IMR-90 (cell line): ENCODE measurements at places on chromosomes 5 and 9. TPM values are rescaled to one million over a fixed set of nuclear protein-coding genes. Genes with fewer than 3 reads are reported as not detected.

GRCh38 chr9:117718701-117719100, 14.5 kb downstream of the TLR4 start:
- no peaks in the 10 kb centered on the region for H3K27me3 ChIP-seq
- DNase-seq = no peak
- H3K4me1 ChIP-seq = no peaks in the 10 kb centered on the region
- H3K27ac ChIP-seq = no peak overlapping the region

The SH3TC2 gene
- 7.8 and 7.9 TPM in 2 replicates for total RNA-seq

GRCh38 chr9:135605238-135605781, 34.0 kb downstream of the GLT6D1 start:
- no peaks in the 10 kb centered on the region; the same call in 1 of the 2 replicates for H3K27me3 ChIP-seq
- DNase-seq = no peak
- no peaks in the 10 kb centered on the region for H3K4me1 ChIP-seq
- no peaks in the 10 kb centered on the region for H3K36me3 ChIP-seq
- no peak overlapping the region for H3K4me3 ChIP-seq
- H3K27ac ChIP-seq = no peak overlapping the region

The PDE6A gene
- total RNA-seq = not detected in 2 replicates

DNA sequence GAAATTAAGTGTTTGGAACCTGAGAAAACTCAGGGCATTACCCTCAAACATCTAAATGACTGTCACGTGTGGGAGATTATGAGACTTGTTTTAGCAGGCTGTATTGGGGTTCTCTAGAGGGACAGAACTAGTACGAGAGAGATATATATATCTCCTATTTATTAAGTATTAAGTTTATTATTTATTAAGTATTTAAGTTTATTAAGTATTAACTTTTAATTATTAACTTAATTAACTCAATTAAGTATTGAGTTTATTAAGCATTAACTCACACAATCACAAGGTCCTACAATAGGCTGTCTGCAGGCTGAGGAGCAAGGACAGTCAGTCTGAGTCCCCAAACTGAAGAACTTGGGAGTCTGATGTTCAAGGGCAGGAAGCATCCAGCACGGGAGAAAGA, 113.8 kb downstream of the MELK start:
- 0 out of 2 replicates have a peak, but pooled peaks cover 1% of the 10 kb centered on the region for H3K27me3 ChIP-seq
- no peaks in the 10 kb centered on the region for H3K36me3 ChIP-seq
- H3K4me1 ChIP-seq = no peaks in the 10 kb centered on the region
- no peak overlapping the region for H3K27ac ChIP-seq
- DNase-seq = no peak

DNA sequence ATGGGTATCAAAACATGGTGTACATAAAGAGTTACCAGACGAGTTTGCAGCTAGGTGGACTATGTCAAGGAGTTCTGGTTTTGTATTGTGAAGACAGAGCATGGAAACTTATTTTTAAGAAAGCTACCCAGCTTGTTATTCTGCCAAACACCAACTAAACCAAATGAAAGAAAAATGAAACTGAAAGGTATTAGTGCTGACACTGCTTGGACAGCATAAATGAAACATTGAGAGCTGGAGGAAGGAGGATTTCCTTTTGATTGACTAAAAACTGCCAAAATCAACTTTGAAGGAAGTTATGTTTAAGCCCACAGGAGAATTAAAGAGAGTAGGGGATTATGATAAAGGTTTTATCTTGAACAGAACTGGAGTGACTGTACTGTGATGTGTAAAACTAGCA, 766.2 kb downstream of the PTPRD start:
- no peaks in the 10 kb centered on the region for H3K27me3 ChIP-seq
- H3K4me1 ChIP-seq = no peaks in the 10 kb centered on the region
- H3K36me3 ChIP-seq = no peaks in the 10 kb centered on the region

The CER1 gene
- not detected in 2 replicates for total RNA-seq

The FPGS gene
- 43.9 and 45.5 TPM in 2 replicates for total RNA-seq
